SK-N-SH (cell line): ENCODE measurements at places on chromosomes 12 and 14.
A peak's percentile ranks its signal among the peaks of the same experiment; 100 is the strongest.

GRCh38 chr12:2358986-2359658 is 306.3 kb downstream of the CACNA1C start:
- DNase-seq = no peak

DNA sequence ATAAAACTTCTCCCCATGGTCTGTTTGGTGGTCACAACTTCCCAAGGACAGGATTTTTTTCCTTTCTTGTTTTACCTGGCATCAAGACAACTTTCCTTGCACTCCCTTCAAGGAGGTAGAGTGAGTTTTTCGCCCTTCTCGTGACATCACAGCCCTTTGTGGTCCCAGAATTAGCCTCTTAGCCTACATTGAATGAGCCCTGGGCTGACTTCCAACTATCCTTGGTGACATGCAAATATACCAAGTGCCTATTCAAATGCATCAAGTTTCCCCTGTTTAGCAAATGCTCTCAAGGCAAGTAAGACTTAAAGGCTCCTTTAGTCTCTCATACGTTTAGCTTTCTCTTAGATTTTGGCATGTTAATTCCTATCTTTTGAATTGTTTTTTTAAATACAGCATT is 36.6 kb downstream of the TC2N start:
- DNase-seq = no peak

DNA sequence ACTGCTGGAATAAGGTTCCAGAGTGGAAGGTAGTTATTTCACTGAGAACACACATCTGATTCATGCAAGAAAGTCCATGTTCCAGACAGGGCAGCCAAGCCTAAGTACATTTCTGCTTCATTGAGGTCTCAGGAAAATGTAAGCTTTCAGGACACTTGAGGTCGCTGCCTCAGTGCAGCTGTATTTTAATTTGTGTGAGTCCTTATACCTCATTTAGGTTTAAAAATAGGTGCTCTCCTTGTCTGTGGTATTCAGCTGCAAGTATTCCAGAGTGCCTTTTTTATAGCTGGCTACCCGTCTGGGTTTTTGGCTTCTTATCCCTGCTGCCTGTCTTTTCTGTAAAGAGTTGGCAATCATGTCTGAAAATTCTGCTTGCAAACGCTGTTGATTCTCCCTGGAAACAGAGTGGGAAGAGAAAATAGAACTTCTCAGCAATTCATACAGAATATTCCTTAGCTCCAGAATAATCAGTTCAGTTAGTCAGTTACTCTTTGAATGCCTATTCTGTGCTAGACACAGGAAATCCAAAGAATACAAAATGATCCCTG is 45.3 kb upstream of the PLBD1 start:
- DNase-seq = no peak

- DNase-seq = peak; percentile 1
Measured at GRCh38 chr12:18246066-18246465, 15.3 kb upstream of the PIK3C2G start.

DNA sequence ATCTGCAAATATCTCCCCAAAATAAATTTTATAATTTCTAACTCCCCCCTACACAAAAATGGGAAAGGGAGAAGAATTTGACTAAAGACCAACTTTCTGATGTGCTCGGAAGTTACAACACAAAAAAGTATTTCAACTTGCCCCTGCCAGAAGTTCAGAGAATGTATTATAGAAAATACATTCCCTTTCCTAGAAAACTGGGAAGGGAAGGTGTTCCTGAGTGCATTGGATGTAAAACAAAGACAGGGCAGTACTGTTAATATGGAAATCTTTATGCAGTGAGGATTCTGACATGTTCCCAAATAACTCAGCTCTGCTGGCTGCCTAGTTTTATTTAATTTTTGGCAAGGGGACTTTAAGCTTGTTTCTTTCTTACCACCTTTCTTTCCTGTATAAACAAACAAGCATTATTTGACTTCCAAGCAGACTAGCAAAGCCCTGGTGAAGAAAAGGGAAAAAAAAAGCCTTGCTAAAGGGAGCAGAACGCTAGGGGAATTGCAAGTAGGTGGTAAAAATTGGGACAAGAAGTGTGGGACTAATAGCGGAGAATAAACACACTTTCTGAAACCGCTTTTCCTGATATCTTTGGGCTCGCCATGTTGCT is 124.1 kb downstream of the STXBP6 start:
- DNase-seq = no peak

GRCh38 chr12:47249082-47249481 is 169.3 kb upstream of the AMIGO2 start:
- DNase-seq = no peak

DNA sequence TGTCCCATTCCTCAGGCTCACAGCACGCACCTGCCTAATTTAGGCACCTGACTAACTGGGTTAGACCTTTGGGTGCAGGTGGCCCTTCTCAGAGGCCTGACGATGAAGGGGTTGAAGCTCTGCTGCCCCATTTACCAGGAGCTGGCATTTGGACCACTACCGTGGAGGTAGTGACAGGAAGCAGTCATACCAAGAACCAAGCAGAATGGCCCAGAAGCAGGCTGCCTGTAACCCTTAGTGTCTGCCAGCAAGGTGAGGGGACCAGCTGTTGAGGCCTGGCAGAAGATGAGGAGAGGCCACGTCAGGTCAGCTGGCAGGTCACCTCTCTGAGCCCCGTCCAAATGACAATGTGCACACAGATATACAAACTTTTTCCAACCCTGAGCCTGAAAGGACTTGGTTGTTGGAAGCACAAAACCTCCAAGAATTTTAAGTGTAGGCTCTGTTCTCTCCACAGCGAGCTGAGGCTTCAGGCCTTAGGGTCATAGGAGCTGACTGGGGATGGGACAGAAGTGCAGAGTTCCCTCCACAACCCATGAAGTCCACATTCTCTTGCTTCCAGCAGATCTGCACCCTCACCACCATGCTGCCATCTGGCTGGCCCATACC is 23.1 kb downstream of the VASH1 start:
- no peak for DNase-seq

DNA sequence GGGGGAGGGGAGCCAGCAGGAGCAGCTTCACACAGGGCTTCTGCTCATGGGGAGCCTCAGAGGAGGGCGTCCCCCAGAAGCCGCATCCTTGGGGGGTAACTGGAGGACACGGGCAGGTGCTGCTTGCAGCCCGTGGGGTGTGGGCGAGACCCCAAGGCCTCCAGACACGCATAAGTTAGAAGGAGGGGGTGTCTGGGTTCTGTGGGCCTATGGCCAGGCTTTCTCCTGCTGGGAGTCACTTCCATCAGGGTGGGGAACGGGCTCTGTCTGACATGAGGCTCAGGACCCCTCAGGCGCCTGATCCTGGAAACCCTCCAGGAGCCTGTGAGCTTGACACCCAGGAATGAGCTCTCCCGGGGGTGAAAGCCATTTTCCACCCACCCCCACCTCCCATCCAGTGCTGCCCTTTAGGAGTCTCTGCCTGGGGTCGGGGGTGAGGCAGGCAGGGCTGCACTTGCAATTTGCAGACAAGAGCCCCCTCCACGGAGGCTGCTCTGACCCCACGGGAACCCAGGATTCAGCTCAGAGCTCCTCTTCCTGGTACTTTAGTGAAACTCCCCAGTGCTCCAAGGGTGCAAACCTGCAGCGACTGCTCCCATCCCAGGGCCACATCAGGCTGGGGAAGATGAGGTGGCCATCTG is 325.7 kb downstream of the ADGRD1 start:
- no peak for DNase-seq

DNA sequence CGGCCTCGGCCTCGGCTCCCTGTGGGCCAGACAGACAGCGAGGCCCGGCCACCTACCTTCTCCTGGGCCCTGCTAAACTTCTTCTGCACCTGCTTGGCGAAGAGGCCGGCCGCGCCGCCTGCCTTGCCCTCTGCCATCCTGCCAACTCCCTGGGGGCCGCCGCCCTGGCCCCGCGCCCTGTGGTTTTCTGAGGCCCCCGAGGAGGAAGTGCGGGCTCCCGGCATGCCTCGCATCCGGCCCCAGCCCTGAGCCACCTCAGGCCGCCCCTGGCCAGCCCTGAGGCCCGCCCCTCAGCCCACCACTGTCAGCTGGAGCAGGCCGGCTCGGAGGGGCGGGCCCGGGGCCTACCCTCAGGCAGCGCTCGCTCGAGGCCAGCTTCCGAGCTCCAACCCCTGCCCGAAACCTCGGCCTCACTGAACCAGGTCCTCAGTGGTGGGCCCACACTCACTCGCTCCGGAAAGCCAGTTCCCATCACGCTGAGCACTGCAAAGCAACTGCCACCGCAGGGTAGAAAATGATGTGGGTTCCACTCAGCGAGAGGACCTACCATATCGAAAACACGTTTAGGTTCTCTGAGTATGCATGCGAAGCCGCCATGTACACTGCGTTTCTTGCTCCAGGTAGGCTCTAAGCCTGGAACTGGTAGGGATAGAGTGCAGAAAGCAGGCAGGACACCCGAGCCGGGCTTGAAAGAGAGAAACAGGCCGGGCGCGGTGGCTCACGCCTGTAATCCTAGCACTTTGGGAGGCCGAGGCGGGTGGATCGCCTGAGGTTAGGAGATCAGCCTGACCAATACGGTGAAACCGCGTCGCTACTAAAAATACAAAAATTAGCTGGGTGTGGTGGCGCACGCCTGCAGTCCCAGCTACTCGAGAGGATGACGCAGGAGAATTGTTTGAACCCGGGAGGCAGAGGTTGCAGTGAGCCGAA is at the start of gene BIN2:
Gene BIN2, minus strand, starts transcription at position 209 of the 930 bp plus-strand sequence. Its CDS starts 72 bp downstream, at position 137.
- no peak for DNase-seq

DNA sequence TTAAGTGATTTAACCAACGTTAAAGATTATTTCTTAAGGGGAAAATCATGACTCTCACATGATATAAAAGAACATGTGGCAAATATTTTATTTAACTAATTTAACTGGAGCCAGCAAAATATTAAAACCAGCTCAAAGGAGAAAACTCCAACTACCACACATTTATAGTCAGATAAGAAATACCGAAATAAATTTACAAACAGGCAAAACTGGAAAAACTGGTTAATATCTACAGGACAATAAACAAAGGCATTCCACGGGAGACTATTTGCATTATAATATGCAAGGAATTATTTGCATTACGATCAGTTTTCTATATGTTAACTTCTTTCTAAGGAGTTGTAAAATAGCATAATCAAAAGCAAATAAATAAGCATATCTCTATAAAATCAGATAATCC is 13.8 kb upstream of the BCL2L14 start:
- DNase-seq = no peak

DNA sequence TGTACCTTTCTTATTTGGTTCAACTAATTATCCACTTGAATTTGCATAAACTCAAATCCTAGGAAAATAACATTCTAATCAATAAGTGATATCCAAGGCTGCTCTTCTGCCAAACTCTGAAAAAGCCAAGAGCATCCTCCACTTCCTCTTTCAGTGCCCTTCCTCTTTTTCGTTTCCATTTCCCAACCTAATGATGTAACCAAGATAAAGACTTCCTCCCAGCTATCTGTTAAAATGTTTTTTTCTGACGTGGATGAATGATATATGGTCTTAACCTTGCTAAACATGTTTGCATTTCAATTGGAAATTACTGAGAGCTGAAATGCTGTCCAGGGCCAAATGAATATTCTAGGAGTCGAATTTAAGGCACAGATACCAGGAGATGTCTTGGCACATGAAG is 459.5 kb upstream of the PDE3A start:
- DNase-seq = no peak

DNA sequence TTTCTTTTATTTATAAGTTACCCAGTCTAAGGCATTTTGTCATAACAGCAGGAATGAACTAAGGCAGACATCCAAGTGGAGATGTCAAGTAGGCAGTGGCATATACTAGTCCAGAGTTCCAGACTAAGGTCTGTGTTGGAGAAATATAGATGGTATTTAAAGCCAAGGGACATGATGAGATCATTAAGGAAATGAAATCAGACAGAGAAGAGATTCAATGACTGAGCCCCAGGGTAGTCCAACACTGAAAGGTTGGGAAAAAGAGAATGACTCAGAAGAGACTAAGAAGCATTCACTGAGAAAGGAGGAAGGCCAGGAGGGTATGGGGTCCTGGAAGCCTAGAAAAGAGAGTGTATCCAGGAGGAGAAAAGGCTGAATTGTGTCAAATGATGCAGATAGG is 442.2 kb upstream of the CCDC196 start:
- DNase-seq = no peak

DNA sequence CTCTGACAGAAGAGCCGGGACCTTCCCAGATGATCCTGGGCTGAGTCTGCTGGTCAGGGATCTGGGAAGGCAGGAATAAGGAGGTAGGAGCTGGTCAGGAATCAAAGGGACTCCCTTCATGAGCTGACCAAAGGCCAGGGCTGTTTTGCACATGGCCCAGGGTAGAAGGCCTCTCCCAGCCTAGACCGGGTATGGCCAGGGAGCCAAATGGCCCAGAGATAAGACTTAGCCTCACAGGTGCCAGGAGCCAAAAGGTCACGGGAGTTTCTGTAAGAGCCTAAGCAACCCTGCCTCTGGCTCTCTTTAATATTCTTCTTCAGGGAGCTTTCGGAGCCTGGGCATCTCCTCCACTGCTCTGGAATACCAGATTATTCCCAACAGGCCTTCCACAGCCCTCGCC is 191.3 kb upstream of the PWP1 start:
- DNase-seq = no peak

- DNase-seq = peak; percentile 27
Measured at GRCh38 chr12:113468365-113469223, 3.1 kb downstream of the LHX5 start.

GRCh38 chr14:77848031-77848430 is 48.1 kb downstream of the ADCK1 start:
- no peak for DNase-seq

GRCh38 chr12:46303039-46303666 is 34.3 kb upstream of the SLC38A1 start:
- peak; percentile 54 for DNase-seq

GRCh38 chr14:63134801-63135200 is 69.4 kb upstream of the RHOJ start:
- peak; percentile 30 for DNase-seq

GRCh38 chr14:77459072-77459723 is 1.3 kb downstream of the AHSA1 start:
- DNase-seq = peak; percentile 63

DNA sequence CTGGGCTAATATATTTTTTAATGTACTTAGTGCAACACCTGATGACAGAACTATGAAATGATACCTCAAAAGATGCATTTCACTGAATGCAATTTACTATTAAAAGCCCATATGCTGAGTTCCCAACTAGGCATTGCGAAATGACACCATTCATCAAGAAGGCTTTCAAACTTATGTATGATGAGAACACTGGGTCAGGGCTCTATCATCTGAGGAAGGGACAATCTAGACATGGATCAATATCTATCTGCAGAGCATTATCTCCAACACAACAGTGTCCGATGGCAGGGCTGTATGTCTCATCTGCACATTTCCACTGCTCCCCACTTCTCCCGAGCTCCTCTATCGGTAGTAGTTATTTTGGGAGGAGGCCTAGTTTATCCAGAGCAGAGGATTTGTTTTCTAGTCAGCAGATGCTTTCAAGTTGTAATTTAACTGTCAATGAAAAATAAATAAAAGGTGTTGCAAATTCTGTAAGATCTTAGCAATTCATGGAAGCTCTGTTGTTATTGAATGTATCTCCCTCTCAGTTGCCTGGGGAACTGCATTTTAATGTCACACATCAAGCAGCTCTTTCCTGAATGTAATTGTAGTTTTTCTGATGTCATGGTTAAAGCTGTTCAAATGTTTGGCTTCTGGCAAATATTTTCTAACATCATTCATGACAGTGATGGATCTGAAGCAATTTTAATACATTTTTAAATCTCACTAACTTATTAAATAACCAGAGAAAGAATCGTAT is 7.4 kb upstream of the GCH1 start:
- no peak for DNase-seq
